Effector memory CD4-positive, alpha-beta T cell (primary cell): ENCODE measurements at places on chromosomes 11 and 22.

GRCh38 chr22:17149076-17149815, 9.8 kb downstream of the HDHD5 start:
- no peak for DNase-seq

DNA sequence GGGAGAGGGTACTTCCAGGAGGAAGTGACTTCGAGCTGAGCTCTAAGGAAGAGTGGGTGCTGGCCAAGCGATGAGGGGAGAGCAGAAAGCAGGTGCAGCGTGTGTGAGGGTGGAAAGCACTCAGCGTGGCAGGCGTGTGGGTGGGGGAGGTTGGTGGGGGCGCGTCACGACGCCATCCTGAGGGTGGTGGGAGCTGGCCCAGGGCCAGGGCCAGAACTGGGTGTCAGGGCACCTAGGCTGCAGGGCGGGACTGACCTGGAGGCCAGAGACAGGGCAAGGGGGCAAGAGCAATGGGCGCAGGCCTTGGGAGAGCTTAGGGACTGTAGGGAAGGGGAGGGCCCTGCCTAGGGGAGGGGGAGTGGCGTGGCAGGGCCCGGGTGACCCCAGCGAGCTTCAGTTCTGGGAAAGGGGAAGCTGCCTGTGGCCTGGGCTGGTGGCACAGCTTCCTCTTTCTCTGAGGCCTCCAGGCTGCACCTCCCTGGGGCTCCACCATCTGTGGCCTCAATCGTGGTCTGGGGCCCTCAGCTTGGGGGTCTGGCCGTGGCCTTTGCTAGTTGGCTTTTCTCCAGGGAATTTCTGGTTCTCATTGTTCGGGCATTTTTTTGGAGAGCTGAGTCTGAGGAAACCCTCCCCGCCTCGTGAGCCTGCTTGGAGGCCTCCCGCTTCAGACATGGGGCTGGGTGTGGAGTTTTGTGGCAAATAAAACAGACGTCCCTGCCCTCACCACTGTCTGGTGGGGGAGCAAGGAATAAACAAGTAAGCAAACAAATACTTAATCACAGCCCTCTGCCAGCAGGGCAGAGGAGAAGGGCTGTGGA, 8.9 kb downstream of the RELT start:
- DNase-seq, result no peak

DNA sequence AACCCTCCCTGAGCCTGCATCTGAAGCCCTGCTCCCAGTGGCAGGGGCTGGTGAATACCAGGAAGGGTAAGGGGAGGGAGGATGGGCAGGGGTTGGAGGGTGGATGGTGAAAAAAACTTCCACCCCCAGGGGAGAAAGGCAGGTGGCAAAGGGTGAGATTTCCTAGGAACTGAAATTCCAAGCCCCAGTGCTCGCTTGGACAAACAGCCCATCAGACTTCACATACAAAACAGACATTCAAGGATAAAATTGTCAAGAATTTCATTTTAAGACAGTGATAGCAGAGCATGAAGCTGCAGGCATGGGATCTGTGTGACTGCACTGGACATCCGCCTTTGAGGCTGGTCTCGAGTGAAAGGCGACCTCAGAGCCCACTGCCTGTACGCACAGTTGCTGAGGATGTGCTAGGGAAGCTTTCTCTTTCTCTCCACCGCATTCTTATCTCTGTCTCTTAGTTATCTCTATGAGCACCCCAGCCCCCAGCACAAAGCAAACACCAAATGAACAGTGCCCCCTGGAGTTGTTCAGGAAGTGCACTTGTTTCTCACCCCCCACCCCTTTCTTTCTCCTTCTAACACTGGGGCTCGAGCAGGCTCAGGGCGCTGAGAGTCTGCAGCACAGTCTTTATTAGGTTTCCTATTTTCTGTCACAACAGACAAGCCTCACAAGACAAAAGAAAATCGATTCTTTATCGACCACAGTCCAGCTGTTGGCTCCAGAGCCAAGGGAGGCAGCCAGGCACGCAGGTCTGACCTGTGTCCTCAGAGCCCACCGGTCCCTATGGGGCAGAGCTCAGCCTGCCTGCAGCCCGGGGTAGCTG, 237.3 kb upstream of the NCAM1 start:
- no peak for DNase-seq

- DNase-seq, result no peak
Observed at GRCh38 chr22:36417281-36417686, 29.5 kb upstream of the MYH9 start.

- DNase-seq, result no peak
Observed at GRCh38 chr22:30017375-30018223, 62.7 kb upstream of the HORMAD2 start.

- DNase-seq, result no peak
Observed at GRCh38 chr11:123318623-123319022, 111.4 kb upstream of the GRAMD1B start.

DNA sequence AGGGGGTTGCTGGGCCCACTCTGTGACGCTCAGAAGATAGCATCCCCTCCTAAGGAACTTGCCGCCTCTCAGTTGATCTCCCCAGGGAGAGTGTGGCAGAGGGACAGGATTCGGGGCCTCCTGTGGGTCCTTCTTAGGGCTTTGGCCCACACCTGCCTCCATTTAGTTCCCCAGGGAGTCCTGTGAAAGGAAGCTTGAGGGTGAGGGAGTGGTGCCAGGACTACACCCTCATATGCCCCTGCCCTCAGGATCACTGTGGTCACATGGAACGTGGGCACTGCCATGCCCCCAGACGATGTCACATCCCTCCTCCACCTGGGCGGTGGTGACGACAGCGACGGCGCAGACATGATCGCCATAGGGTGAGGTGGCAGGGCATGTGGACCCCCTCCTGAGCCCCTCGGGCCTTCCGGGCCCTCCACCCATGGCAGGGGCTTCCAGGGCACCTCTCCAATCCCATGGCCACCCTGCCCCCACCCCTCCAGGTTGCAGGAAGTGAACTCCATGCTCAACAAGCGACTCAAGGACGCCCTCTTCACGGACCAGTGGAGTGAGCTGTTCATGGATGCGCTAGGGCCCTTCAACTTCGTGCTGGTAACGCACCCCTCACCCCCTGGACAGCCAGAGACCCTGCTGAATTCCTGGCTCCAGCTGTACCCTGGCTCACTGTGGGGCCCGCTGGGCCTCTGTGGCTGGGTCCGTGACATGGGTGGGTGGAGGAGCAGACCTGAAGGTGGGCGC, 3.5 kb downstream of the INPP5J start:
- DNase-seq, result no peak

- no peak for DNase-seq
Observed at GRCh38 chr11:16001899-16002426, 354.4 kb downstream of the SOX6 start.

DNA sequence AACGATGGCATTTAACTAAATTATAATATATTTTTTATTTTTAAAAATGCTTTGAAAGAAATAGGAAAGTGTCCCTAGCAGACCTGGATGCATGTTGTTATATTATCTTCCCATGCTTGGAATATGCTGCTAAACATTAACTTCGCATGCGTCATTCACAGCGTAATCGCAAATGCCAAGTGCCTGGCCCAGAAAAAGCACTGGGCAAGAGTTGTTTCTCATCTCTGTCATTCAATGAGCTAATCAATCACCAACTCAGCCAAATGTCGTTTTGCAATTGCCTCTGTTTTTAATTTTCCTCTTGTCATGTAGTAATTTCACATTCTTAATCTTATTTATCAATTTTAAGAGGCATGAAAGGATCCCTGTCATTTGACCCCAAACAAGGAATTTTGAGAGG, 1421.9 kb downstream of the BRD1 start:
- no peak for DNase-seq

DNA sequence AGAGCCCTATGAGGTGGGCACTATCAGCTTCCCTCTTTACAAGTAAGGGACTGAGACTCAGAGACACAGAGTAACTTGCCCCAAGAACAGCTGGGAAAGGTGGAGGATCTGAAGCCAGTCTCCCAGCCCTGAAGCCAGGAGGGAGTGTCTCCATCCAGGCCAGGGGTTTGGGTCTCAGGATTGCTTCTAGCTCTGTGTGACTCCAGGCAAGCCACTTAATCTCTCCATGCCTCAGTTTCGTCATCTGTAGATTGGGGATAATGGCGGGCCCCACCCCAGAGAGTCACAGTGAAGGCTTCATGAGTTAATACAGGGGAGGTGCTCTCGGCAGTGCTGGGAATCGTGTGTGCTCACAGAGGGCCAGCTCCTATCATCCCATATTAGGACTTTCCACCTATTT, 10.5 kb downstream of the MAP4K2 start:
- DNase-seq, result no peak

DNA sequence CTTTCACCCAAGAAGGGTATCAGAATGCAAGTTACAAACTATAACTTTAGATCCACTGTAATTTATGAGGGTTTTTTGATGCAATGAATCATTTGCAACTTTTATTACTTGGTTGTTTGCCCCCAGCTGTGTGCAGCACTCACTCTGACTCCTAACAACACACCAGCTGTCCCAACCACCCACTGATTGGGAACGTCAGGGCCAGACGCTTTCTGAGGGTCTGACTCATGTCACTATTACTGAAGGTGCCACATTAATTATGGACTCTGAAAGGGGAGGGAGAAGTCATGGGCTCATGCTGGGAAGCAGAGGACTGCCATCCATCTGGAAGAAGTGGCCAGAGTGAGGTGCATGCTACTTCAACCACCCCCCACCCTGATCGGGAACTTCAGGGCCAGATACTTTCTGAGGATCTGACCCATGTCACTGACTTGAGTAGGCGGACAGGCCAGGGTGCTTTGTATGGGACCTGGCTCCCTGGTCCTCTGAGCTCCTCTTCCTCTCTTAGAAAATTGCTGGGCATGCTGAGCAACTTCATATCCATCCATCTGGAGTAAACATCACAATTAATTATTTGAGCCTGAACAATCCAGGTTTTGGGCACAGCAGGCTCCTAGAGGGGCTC, 44.9 kb upstream of the DRD2 start:
- no peak for DNase-seq

DNA sequence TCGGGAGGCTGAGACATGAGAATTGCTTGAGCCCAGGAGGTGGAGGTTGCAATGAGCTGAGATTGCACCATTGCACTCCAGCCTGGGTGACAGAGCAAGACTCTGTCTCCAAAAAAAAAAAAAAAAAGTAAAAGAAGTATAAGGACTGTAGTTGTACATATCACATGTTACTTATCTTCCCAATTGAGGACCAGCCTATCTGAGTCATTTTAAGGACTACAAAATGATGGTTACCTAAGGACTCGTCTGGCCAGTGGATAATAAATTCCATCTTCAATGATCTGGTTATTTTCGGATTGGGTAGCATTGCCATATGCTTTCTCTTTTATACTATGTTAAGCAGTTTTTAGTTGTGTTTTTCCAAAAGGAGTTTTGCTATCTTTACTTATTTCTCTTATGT, 55.3 kb downstream of the PPFIA1 start:
- no peak for DNase-seq

DNA sequence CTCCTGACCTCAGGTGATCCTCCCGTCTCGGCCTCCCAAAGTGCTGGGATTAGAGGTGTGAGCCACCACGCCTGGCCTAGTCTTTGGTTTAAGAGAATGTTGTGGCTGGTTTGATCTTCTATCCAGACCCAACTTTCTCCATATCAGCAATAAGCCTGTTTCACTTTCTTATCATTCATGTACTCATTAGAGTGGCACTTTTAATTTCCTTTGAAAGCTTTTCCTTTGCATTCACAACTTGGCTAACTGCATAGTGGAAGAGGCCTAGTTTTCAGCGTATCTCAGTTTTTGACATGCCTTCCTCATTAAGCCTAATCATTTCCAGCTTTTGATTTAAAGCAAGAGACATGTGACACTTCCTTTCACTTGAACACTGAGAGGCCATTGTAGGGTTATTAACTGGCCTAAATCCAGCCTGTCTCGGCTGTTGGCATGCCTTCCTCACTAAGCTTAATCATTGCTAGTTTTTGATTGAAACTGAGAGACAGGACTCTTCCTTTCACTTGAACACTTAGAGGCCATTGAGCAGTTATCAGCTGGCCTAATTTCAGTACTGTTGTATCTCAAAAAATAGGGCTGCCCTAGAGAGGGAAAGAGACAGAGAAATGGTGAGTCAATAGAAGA, 13.1 kb upstream of the RPL3 start:
- DNase-seq, result no peak

DNA sequence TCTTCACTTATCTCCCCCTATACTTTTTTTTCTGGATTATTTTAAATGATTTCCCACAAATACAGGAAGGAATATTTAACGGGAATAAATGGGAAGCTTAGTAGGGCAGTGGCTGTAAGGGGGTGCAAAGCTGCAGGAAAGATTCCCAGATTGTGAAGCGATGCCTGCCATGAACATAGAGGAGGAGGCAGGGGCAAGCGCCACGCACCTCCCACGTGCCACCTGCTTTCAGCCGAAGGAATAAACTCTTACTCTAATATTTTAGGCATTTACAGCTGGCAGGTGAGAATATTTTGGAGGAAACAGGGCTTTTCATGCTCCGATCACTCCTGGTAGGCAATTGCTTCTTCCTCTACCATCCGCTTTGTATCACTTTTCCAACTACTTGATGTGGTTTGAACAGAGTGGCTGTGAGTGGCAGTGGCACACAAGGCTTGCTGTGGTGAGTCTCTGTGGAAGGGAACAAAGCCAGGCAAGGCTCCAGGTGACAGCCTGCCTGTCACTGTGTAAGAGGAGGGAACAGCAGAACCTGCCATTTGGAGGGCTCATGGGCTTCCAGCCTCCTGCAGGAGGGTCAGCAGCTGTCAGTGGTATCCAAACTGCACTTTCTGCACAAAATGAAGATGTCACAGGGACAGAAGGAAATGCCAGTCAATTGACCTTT, 54.5 kb upstream of the PLET1 start:
- no peak for DNase-seq

DNA sequence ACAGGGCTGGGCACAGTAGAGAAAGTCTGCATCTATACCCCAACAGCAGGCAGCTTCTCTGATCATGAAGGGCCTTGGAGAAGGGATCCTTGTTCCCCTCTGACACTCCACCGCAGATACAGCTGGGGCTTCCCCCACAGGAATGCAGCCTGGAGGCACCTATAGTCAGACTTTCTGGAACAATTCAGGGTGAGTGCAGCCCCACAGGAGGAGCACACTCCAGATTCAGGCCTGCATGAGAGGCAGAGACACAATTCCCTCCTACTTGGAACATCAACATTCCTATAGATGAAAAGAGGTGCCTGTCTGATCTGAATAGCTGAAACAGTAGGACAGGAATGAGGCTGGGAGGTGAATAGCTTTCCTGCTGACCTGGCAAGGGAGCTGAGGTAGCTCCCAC, 1298.0 kb upstream of the CNTN5 start:
- DNase-seq, result no peak

DNA sequence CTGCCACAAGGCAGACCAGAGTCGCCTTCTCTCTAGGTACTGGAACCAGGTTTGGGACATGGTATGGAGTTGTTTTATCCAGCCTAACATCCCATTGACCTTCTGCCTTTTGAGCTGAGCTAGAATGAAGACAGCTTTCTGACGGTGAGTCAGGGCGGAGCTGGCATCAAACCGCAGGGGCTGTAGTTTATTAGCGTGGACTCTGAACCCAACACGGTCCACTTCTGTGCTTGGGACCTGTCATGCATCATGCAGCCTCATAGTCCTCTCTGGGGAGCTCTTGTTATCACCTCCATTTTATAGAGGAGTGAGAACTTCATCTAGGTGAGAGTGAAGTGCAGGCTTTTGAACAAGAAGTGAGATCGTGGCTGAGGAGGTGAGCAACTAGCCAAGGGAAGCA, 8.3 kb downstream of the GAL3ST1 start:
- no peak for DNase-seq

GRCh38 chr11:73475549-73476095, 99.4 kb downstream of the RELT start:
- DNase-seq, result no peak

- DNase-seq, result no peak
Observed at GRCh38 chr11:2591805-2592204, 108.0 kb downstream of the KCNQ1OT1 start.

GRCh38 chr11:19193916-19194315, 7.9 kb downstream of the CSRP3 start:
- DNase-seq, result no peak
